ENCODE measurements at places on chromosomes 4 and X.

DNA sequence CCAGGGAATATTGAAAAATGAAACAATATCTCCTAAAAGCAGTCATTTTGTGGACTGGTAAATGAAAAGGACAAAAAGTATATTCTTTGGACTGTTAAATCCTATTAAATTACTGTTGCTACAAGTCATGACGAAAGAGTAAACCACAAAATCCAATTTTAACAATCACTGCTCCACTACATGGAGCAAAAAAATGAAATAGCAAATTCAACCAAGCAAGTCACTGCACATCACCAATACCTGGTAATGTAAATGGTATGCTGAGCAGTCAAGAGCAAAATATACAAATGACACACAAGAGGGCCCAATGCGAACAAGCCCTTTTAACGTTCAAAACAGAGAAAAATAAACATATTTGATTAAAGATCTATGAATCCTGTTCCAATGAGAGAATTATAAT lies 126.2 kb downstream of the KLHL13 start:
- DNase-seq = no peak

DNA sequence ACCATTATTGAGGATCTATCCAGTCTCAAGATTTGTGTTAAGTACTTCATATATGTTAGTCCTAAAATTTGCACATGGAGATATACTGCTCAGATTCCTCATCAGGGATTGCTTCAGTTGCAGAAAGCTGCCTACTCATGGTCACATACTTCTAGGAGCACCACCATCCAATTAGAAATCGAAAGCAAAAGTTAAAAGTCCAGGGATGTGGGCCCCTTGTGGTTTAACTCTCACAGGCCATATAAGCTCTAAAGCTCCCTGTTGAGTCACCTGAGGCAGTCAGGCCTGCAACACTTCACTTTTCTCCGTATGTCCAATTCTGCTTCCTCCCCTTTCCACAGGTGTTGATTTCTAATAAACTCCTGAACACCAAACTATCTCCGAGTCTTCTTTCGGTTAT lies 84.2 kb downstream of the CNOT6L start:
- DNase-seq = no peak

DNA sequence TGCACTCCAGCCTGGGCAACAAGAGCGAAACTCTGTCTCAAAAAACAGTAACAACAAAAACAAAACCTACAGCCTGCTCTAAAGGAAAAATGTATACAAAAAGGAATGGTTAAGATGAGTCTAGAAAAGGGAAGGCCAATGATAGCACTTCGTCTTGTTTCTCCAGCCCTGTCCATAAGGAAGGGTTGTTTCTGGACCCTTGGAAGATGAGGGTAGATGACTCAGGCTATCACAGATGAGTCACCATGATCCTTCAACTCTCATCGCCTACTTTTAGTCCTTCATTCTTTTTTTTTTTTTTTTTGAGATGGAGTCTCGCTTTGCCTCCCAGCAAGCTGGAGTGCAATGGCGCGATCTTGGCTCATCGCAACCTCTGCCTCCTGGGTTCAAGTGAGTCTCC lies 8.8 kb downstream of the PLA2G12A start:
- DNase-seq = no peak

DNA sequence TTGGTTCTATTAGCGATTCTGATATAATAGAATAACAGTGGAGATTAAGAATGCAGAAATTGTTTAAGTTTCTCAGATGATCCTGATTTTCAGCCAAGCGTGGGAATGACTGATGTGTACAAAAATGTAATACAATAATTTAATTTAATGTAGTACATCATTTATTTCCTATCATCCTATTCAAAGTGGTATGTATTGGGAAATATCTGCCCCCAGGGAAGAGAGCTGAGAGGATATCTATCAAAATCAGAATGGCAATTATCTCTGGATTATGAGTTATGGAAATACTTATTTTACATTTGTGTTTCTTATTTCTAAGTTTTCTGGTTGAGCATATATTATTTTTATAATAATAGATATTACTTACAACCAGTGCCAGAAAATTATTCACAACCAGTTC lies 3.9 kb downstream of the FABP2 start:
- DNase-seq = no peak

DNA sequence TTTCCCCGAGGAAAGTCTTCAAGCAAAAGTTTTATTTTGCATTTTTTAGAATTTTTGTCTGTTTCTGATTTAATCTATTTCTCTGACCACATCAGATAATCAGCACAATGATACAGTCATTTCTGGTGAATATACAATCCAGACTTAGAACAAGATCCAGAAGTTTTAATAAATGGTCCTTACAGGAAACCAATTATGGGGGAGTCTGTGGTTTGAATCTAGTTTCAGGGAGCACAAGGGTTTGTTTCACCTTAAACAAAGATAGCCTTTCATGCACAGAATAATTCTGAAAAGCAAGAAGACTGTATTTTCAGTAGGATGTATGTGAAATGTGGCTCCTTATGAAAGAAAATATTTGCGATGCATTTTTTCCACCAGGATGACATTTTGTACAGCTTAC lies 158.5 kb upstream of the ARSJ start:
- DNase-seq = no peak

- DNase-seq = no peak
These were observed 26.8 kb upstream of the SCD5 start for GRCh38 chr4:82825425-82825824.

GRCh38 chr4:11869191-11869870 lies 440.6 kb upstream of the HS3ST1 start:
- no peak for DNase-seq

GRCh38 chr4:41796545-41797210 lies 48.2 kb upstream of the PHOX2B start:
- no peak for DNase-seq

- DNase-seq = no peak
These were observed 6.7 kb downstream of the TBL1X start for GRCh38 chrX:9471571-9471985.

GRCh38 chrX:65610481-65610880 lies 57.0 kb upstream of the MSN start:
- DNase-seq = no peak

DNA sequence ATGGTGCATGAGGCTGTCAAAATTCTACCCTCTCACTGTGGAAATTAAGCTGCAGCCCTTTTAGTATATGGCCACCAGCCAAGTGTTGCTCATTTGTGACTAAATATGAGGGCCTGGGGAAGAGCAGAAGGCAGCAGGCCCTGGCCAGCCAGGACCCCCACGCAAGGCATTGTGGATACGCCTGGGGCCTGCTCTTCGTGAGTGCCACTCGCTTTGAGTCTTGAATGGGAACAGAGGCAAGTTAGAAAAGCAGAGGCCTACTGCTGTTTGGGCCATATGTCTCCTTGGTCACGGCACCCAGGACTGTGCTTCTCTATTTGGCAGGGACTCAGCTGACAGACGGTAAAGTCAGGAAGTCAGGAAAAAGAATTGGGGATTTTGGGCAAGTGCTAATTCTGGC lies 10.9 kb downstream of the RTL5 start:
- DNase-seq = no peak

- no peak for DNase-seq
These were observed 73.4 kb upstream of the HGFAC start for GRCh38 chr4:3368334-3368733.

GRCh38 chr4:176792326-176793059 lies at the start of gene VEGFC:
TSS of gene VEGFC (minus strand) at chr4:176792922. CDS start at chr4:176792311, 611 bp downstream.
- no peak for DNase-seq

DNA sequence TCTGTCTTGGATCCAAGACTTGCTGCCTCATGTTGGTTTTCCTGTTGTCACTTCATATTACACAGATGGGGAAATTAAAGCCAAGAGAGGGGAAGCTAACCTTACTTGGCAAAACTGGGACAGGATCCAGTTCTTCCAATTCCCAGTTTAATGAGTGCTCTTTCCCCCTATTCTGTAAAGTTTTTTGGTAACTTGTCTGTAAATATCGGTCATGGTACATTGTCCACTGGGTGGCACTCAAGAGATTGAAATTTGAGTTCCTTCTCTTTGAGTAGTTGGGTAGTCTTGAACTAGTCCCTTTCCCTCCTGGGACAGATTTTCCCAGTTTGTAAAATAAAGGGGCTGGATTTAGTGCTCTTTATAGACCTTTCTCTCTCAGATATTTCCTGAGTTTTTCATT lies 12.4 kb upstream of the EOLA2 start:
- DNase-seq = no peak

DNA sequence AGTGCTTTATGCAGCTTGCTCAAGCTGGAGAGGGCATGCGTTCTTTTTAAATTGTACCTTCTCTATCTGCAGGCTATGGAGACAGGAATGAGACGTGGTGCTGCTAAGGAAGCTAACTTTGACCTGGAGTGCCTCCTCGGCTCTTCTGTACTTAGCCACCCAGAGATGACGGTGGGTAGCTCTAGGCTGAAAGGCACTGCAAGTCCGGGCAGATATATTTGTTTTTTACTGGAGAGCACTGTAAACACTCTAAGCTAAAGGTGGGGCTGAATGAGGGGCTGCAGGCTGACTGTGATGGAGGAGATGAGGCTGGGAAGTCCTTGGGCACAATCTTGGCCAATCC lies 12.1 kb downstream of the ELF4 start:
- no peak for DNase-seq

DNA sequence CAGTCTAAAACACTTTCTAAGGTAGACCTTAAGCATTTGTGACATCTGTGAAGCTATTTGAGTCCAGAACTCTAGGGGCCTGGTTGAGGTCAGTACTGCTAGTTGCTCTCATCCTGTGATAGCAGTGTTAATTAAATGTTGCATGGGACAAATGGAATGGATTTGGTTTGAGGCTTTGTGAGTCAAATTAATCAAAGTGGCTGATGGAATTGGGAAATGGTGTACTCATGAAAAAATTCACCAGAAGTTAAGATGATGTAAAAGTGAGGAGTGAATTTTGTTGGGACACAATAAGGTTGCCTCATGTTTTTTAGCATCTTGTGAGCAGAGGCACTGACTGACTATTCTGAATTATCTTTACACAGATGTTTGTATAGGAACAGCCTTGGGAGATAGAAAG lies 99.2 kb upstream of the ARSJ start:
- no peak for DNase-seq

- DNase-seq = no peak
These were observed 17.3 kb downstream of the FNIP2 start for GRCh38 chr4:158786121-158786601.

DNA sequence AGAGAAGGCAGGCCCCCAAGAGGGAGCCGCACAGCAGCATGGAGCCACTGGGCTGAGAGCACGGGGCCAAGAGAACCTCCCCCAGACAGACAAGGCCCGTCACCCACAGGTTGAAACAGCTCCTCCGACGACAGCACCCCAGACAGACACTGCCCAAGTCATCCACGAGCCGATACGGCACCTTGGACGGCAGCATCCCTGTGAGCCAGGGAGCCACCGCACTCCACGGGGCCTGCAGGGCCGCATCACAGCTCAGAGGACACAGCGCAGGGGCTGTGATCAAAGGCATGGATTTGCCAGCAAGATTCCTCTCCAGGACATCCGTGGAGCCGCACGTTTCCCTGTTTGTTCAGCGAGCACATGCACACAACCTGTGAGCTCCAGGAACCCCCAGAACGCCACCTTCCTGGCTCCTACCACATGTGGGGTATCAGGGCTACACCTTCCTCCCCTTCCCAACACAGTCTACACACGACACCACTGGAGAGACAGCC lies 3.9 kb downstream of the CTBP1 start:
- DNase-seq = no peak

DNA sequence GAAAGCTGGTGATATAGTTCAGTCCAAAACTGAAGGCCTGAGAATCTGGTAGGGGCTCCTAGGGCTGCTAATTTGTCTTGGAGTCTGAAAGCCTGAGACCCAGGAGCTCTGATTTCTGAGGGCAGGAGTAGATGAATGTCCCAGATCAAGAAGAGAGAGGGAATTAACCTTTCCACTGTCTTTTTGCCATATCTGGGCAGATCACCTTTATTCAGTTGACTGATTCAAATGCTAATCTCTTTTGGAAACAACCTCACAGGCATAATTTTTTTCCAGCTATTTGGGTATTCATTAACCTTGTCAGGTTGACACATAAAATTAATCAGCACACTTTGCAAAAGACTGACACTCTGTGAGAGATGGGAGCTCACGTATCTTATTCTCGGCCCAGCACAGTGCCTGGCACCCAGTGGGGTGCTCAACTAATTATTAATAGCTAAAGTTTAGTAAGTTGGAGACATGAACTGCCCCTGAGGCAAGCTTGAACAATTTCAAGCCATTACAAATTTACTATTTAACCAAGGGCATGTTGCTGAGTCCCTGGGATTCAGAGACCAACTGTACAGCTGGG lies 114.3 kb downstream of the CPEB2 start:
- no peak for DNase-seq
